CD4-positive, alpha-beta memory T cell (primary cell): ENCODE measurements at places on chromosomes 2 and 18. TPM values are rescaled to one million over a fixed set of nuclear protein-coding genes. Genes with fewer than 3 reads are reported as not detected.
A peak's percentile ranks its signal among the peaks of the same experiment; 100 is the strongest.

Gene MATN3
- not detected for total RNA-seq

Gene CD8B2
- total RNA-seq = not detected

Gene COL6A3
- 1.5 TPM for total RNA-seq

- DNase-seq = no peak
These were observed 166.3 kb upstream of the FN1 start for GRCh38 chr2:215601990-215602721.

- DNase-seq = no peak
These were observed 46.9 kb downstream of the SLC66A2 start for GRCh38 chr18:79904357-79905147.

DNA sequence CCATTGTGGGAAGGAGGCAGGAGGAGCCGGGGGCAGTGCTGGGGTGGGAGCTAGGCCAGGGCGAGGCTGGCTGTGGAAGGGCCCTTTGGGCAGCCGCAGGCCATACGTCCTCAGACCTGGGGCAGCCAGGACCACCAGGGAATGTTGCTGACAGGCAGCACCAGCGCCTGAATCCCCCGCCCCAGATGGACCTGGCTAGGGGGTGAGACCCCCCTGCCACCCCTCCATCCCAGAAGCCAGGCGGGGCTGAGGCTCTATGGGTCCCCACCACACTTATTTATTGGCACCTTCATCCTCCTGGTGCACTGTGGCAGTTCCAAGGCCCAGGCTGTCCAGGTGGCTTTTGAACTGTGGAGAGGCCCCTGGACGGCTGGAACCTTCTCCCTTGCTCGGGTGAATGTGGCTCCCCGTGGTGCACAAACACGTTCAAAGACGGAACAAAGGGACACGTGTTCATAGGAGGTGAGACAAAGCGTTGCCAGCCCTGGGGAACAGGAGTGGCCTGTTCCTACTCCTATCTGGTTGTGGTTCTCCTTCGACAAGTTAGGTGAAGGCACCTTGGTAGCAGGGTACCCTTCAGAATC, 35.1 kb downstream of the RAMP1 start:
- no peak for DNase-seq

DNA sequence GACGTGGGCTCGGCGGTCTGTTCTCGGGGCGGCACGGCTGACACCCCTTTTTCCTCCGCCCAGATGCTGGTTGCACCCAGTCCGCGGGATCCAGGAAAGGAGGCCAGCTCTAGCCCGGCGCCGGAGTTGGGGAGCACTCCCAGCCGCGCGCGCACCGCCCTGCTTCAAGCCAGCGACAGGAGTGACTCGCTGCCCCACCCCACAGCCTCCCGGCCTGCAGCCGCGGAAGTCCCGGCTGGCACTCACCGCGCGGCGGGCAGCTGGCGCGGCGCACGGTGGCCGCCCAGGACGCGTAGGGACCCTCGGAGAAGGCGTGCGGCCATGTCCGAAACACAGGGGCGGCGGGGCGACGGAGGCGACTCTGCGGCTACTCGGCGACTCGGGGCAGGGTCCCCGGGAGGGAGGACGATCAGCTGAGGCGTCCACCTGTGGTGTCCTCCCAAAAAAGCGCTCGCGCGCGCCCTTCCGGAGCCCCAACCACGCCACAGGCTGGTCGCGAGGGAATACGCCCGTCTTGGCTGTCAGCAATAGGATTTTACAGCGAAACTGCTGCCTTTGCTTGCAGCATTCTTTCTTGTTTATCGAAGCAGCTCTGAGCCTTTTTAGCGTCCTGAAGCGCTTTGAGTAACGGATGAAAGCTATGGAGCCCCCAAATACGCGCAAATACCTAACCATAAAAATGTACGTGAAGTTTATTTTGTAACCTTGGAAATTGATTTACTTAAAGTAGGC, at the start of gene ACADL:
ACADL (minus strand) TSS at position 507 of the 732 bp plus-strand sequence; CDS start at position 323, 184 bp downstream.
- DNase-seq = no peak

- no peak for DNase-seq
These were observed 4.5 kb upstream of the C2orf74 start for GRCh38 chr2:61157371-61158003.

GRCh38 chr2:25041307-25041927, 459 bp upstream of the EFR3B start:
- DNase-seq = peak; percentile 57

GRCh38 chr2:149903626-149904025, 316.1 kb upstream of the MMADHC start:
- no peak for DNase-seq
